Stomach (tissue), 19 donors: ENCODE measurements at places on chromosomes 11 and 22.

DNA sequence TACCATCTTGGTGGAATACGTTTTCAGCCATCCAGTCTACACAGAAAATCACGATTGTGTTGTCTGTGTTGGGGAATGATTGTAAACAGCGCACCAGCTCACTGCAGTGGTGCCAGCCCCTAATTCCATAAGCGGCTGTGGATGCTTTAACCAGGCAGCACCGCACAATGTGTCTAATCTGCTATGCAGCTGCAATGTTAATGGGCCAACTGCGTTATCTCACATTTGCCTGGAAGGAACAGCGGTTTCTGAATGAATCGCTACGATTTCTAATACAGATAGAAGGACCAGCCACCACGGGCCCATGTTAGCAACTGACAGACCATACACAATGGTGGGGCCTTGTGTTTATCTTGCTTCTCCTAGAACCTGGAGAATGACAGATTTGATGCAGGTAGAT lies 384.5 kb upstream of the KIRREL3 start:
- DNase-seq, result no peak
- H3K27me3 ChIP-seq, result no peaks in the 10 kb centered on the region

DNA sequence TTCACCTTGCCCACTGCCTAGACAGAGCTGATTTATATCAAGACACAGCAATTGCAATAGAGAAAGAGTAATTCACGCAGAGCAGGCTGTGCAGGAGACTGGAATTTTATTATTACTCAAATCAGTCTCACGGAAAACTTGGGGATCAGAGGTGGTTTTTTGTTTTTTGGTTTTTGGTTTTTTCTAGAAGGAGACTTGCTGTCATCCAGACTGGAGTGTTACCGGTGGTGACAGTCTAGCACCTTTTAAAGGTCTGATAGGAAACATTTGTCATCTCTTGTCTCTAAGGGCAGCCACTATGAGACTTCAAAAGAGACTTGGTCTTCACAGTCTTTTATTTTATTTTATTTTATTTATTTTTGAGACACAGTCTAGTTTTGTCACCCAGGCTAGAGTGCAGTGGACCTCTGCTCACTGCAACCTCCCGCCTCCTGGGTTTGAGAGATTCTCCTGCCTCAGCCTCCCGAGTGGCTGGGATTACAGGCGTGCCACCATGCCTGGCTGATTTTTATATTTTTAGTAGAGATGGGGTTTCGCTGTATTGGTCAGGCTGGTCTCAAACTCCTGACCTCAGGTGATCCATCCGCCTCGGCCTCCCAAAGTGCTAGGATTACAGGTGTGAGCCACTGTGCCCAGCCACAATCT lies 19.1 kb downstream of the APOBEC3H start:
- no peaks in the 10 kb centered on the region for H3K27me3 ChIP-seq
- H3K27ac ChIP-seq, result no peak overlapping the region
- no peaks in the 10 kb centered on the region for H3K36me3 ChIP-seq
- no peaks in the 10 kb centered on the region for H3K4me1 ChIP-seq
- no peak for DNase-seq

DNA sequence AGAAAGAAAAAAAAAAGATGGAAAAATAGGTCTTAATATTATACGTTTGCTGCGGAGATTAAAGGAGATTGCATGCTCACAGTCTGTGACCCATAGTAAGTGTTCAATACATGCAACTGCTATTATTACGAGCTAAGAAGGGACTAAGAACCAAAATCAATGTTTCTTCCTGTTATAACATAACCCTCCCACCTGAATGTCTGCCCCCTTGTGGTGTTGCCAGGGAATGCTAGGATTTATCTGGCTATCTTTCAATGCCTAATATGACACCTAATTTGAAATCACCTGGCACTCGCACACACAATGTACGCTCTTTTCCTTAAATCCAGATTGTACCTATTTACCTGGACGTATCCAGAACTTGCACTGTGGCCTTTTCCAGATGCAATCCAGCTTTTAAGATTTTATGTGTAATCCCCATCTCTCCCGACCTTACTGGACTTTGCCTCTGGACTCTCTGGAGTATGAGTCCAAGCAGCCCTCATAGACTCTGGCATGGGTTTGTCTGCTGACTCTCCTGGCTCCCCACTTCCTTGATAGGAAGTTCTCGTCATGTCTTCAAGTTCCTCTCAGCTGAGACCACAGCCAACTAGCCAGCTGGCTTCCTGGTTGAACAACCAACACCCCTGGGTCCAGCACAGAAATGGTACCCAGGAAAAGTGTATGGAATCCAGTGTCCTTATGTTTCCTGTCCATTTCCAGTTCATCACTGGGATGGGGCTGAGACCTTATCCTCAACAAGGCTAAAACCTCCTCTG lies 151.5 kb downstream of the CCDC34 start:
- H3K36me3 ChIP-seq, result no peaks in the 10 kb centered on the region
- no peak for DNase-seq
- H3K4me1 ChIP-seq, result peaks cover 30% of the 10 kb centered on the region
- no peak overlapping the region for H3K27ac ChIP-seq
- H3K4me3 ChIP-seq, result no peak overlapping the region

- H3K4me1 ChIP-seq, result peaks cover 15% of the 10 kb centered on the region
- no peak overlapping the region for H3K27ac ChIP-seq
- H3K36me3 ChIP-seq, result peaks cover 22% of the 10 kb centered on the region
- DNase-seq, result no peak
- no peak overlapping the region for H3K4me3 ChIP-seq
Measured at GRCh38 chr22:29700900-29701154, 19.0 kb upstream of the CABP7 start.

DNA sequence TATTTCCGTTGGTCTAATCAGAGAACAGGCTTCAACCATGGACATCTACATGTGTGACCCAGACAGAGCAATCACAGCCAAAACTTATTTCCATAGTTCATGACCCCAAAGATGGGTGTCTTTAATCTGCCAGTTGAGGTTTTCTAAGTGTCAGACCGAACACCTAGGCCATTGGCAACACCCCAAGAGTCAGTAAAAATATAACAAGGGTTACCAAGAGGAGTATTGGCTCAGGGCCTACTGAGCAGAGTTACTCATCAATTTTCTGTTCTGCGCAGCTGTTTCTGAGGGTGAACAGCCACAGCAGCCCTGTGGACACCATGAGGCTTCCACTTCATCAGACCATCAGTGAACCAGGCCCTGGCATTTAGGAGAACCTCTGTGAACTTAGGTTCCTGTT lies 18.8 kb downstream of the GUCD1 start:
- H3K4me1 ChIP-seq, result peaks cover under 1% of the 10 kb centered on the region
- H3K27ac ChIP-seq, result no peak overlapping the region
- no peak overlapping the region for H3K4me3 ChIP-seq
- peaks cover 27% of the 10 kb centered on the region for H3K36me3 ChIP-seq
- H3K27me3 ChIP-seq, result no peaks in the 10 kb centered on the region

GRCh38 chr11:92482492-92483060 lies 258.0 kb downstream of the FAT3 start:
- no peaks in the 10 kb centered on the region for H3K4me1 ChIP-seq
- H3K27ac ChIP-seq, result no peak overlapping the region
- no peak overlapping the region for H3K4me3 ChIP-seq
- no peaks in the 10 kb centered on the region for H3K27me3 ChIP-seq

- no peak for DNase-seq
- no peaks in the 10 kb centered on the region for H3K27me3 ChIP-seq
- peaks cover 40% of the 10 kb centered on the region for H3K4me1 ChIP-seq
- H3K27ac ChIP-seq, result no peak overlapping the region
- no peak overlapping the region for H3K4me3 ChIP-seq
Measured at GRCh38 chr22:37172266-37173245, 15.5 kb downstream of the C1QTNF6 start.

- no peak overlapping the region for H3K4me3 ChIP-seq
- H3K36me3 ChIP-seq, result no peaks in the 10 kb centered on the region
- H3K27me3 ChIP-seq, result no peaks in the 10 kb centered on the region
- no peak for DNase-seq
Measured at GRCh38 chr22:27572278-27572666, 229.3 kb downstream of the MN1 start.

- peak; percentile 54 for DNase-seq
- no peaks in the 10 kb centered on the region for H3K4me1 ChIP-seq
- peaks cover 4% of the 10 kb centered on the region for H3K36me3 ChIP-seq
- no peaks in the 10 kb centered on the region for H3K27me3 ChIP-seq
- no peak overlapping the region for H3K4me3 ChIP-seq
- peak overlapping the region; percentile 63 for H3K27ac ChIP-seq
Measured at GRCh38 chr11:35303596-35304385, 115.6 kb downstream of the SLC1A2 start.

- H3K36me3 ChIP-seq, result no peaks in the 10 kb centered on the region
- no peak for DNase-seq
- H3K27ac ChIP-seq, result no peak overlapping the region
- no peak overlapping the region for H3K4me3 ChIP-seq
- no peaks in the 10 kb centered on the region for H3K4me1 ChIP-seq
Measured at GRCh38 chr11:29641201-29641600, 375.6 kb downstream of the KCNA4 start.

DNA sequence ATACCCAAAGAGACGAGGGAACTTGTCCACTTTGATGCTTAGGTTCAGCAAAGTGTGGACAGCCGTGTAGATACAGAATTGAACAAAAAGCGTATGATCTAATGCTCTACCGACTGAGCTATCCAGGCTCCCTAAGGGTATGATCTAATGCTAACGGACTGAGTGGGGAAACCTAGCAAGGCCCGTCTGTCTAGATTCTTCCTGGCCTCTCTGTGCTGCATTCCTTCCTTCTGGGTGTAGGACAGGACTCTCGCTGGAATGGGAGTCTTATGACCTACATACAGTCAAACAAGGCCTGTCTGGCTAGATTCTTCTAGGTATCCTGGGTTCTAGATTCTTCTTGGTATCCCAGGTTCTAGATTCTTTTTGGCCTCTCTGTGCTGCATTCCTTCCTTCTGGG lies 8.4 kb upstream of the SLC15A3 start:
- H3K27ac ChIP-seq, result no peak overlapping the region
- no peaks in the 10 kb centered on the region for H3K4me1 ChIP-seq
- no peak overlapping the region for H3K4me3 ChIP-seq
- no peaks in the 10 kb centered on the region for H3K36me3 ChIP-seq
- no peaks in the 10 kb centered on the region for H3K27me3 ChIP-seq

DNA sequence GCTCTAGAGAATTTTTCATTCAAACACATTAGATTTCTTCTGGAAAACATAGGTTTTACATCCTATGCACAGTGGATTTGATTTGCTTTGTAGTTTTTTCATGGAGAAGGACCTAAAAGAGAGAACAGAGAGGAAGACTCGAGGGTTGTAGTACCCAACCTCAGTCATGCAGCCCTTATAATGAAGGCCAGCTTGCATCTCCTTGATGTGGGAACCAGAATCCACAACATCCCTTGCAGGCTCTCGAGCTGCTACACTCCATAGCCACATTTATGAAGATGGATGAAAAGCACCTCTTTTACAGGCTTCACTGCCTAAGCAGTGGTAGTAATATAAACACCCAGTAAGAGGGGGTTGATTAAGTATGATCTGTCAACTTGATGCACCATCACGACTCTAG lies 9.5 kb upstream of the OR5B12 start:
- no peaks in the 10 kb centered on the region for H3K27me3 ChIP-seq
- DNase-seq, result no peak
- H3K27ac ChIP-seq, result no peak overlapping the region
- H3K36me3 ChIP-seq, result no peaks in the 10 kb centered on the region
- H3K4me3 ChIP-seq, result no peak overlapping the region

GRCh38 chr11:43709689-43710088 lies 29.2 kb downstream of the HSD17B12 start:
- H3K4me3 ChIP-seq, result no peak overlapping the region
- H3K36me3 ChIP-seq, result no peaks in the 10 kb centered on the region
- no peak overlapping the region for H3K27ac ChIP-seq
- DNase-seq, result no peak
- H3K27me3 ChIP-seq, result no peaks in the 10 kb centered on the region

DNA sequence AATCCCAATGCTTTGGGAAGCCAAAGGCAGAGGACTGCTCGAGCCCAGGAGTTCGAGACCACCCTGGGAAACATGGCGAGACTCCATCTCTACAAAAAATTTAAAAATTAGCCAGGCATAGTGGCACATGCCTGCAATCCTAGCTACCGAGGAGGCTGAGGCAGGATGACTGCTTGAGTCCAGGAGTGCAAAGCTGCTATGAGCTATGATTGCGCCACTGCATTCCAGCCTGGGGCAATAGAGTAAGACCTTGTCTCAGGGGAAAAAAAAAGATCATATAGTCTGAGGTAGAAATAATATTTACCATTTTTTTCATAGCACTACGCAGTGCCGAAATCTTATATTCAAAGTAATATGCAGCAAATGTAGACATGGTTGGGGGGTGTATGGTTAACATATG lies 47.8 kb downstream of the MRTFA start:
- no peaks in the 10 kb centered on the region for H3K36me3 ChIP-seq
- H3K4me3 ChIP-seq, result no peak overlapping the region
- H3K27me3 ChIP-seq, result no peaks in the 10 kb centered on the region
- peaks cover 27% of the 10 kb centered on the region for H3K4me1 ChIP-seq
- H3K27ac ChIP-seq, result no peak overlapping the region

- H3K27me3 ChIP-seq, result no peaks in the 10 kb centered on the region
- H3K27ac ChIP-seq, result no peak overlapping the region
- no peak for DNase-seq
- no peak overlapping the region for H3K4me3 ChIP-seq
- H3K4me1 ChIP-seq, result no peaks in the 10 kb centered on the region
- no peaks in the 10 kb centered on the region for H3K36me3 ChIP-seq
Measured at GRCh38 chr22:30434843-30435242, 9.3 kb downstream of the MTFP1 start.

GRCh38 chr22:29442976-29443375 lies 4.6 kb downstream of the RFPL1 start:
- no peak overlapping the region for H3K27ac ChIP-seq
- no peaks in the 10 kb centered on the region for H3K36me3 ChIP-seq
- H3K27me3 ChIP-seq, result no peaks in the 10 kb centered on the region
- H3K4me1 ChIP-seq, result no peaks in the 10 kb centered on the region
- no peak overlapping the region for H3K4me3 ChIP-seq

- no peaks in the 10 kb centered on the region for H3K4me1 ChIP-seq
- H3K27me3 ChIP-seq, result no peaks in the 10 kb centered on the region
- no peaks in the 10 kb centered on the region for H3K36me3 ChIP-seq
Measured at GRCh38 chr11:79794057-79794456, 353.2 kb upstream of the TENM4 start.

DNA sequence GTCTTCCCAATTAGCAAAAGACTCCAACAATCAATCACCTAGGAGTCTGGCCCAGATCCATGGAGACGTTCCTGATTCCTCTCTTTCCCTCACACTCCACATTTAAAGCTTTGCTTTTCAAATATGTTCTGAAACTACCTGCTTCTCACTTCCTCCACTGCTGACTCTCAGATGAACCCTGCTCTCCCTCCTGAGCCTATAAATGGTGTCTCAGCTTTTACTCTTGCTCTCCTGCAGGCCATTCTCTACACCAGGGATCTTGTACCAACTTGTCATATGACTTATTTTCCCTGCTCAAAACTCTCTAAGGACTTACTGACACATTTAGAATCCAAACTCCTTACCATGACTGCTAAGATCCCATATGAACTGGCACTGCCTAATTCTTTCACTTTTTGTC lies 138.4 kb upstream of the DDI1 start:
- H3K27me3 ChIP-seq, result no peaks in the 10 kb centered on the region
- H3K36me3 ChIP-seq, result no peaks in the 10 kb centered on the region
- H3K4me3 ChIP-seq, result no peak overlapping the region
- no peak overlapping the region for H3K27ac ChIP-seq
